ENCODE measurements at places on chromosomes 13 and 19.

- DNase-seq: no peak
Observed at GRCh38 chr19:3084943-3085342, 9.2 kb upstream of the GNA11 start.

DNA sequence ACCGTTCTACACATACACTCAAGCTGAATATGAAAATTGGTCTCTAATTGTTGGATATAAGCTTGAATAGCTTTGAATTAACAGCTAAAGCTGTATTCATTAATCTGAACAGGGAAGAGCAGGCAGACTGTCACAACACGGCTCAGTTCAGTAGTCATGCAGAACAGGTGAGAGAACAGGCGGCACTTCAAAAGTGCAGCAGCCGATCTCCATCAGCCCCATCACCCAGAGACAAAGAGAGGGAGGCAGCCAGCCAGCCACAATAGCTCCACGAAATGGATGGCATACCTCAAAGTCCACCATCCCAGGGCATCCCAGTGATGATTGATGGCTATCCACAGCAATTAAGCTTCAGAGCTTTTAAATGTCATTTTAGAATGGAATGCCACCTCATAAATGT is 419.2 kb downstream of the OLFM4 start:
- no peak for DNase-seq

DNA sequence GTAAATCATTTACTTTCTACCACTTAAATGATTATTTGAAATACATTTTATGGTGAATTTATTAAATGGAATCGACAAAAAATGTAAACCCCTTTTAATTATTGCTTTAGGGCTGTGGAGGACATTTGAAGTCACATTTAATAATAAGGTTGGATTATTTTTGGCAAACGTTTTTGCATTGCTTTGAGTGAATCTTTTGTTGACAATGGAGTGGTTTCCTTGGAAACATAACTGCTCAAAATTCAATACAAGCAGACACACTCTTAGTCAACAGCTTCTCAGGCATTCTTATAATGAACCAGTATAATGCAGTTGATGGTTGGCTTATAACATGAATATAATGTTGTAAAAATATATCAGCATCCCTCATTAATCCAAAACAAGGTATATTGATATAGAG is 104.7 kb downstream of the DCLK1 start:
- no peak for DNase-seq

DNA sequence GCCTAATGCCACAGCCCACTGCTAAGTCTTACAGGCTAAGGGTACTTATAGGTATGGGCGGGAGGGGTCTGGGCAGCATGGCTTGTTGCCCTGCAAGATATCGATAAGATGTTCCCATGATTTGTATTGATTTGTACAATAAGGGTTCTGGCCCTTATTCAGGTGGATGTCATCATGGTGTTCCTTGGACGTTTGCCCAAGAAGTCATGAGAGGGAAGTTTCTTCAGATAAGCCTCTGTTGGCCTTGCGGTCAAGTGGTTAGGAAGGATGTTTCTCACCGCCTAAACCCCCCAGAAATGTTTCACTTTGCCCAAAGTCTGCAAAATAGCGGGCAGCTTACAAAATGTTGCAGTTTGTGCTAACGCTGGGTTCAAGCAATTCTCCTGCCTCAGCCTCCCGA is 7.3 kb downstream of the PARP4 start:
- DNase-seq: no peak

GRCh38 chr13:24254146-24254841 is 55.1 kb upstream of the C1QTNF9 start:
- peak; percentile 69 for DNase-seq

- DNase-seq: no peak
Observed at GRCh38 chr13:25943081-25943480, 108.7 kb downstream of the SHISA2 start.

GRCh38 chr19:14985133-14985532 is 5.5 kb upstream of the SLC1A6 start:
- DNase-seq: no peak

- no peak for DNase-seq
Observed at GRCh38 chr19:44315883-44316282, 11.1 kb upstream of the ZNF235 start.

DNA sequence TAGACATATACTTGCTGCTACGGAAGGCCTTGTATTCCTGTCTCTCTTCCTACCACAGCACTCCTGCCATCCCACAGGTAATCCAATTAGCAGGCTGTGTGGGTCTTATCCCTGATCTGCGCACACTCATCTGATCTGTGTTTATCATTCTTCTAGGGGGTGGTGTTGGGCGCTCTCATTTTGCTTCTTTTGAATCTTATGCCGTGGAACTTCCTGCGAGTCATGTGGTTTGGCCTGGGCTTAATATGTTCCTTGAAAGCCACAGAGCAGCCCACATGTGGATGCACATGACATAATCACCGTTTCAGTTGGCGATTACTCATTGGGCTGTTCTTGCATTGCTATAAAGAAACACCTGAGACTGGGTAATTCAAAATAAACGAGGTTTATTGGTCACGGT is 7.5 kb downstream of the RASA3 start:
- DNase-seq: peak; percentile 46

GRCh38 chr19:6531163-6531955 is 533 bp downstream of the TNFSF9 start:
- no peak for DNase-seq
